Caco-2 (cell line): ENCODE measurements at places on chromosomes 5 and 9. TPM values are rescaled to one million over a fixed set of nuclear protein-coding genes. Genes with fewer than 3 reads are reported as not detected.

DNA sequence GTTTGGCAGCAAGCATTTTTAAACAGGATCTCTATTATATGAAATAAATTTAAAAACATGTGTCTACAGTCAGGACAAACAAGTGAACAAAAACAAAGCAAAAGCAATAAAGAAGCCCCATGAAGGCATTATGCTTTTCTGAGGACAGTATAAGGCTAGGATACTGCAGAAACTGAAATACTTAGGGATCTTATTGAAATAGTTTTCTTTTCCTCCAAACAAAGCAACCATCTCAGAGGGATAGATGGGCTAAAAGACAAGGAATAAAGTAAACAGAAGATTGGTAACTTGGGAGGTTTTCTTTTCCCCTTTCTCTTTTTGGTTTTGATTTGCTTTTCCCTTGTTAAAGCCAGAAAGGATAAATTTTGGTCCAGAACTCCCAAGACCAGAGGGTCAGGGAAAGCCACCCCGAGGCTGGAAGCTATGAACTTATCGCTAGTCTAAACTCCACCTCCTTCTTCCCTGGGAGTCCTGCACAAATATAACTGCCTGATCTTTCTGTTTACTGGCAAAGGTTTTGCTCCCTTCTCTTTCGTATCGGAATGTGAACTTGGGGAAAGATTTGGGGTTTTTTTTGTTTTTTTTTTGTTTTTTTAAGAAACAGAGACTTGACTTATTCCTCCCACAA, 164.0 kb downstream of the GHR start:
- H3K4me1 ChIP-seq = no peaks in the 10 kb centered on the region
- H3K4me3 ChIP-seq = no peak overlapping the region
- no peaks in the 10 kb centered on the region for H3K27me3 ChIP-seq
- H3K36me3 ChIP-seq = no peaks in the 10 kb centered on the region

- no peaks in the 10 kb centered on the region for H3K36me3 ChIP-seq
- no peak overlapping the region for H3K4me3 ChIP-seq
- peak; percentile 44 for DNase-seq
- no peak overlapping the region for H3K27ac ChIP-seq
Observed at GRCh38 chr5:147887026-147887627, 8.6 kb downstream of the SCGB3A2 start.

GRCh38 chr9:2725898-2726649, 8.8 kb downstream of the KCNV2 start:
- DNase-seq = no peak
- no peaks in the 10 kb centered on the region for H3K36me3 ChIP-seq
- H3K27me3 ChIP-seq = no peaks in the 10 kb centered on the region
- H3K4me1 ChIP-seq = peaks cover 15% of the 10 kb centered on the region
- H3K27ac ChIP-seq = no peak overlapping the region
- no peak overlapping the region for H3K4me3 ChIP-seq

- H3K4me1 ChIP-seq = no peaks in the 10 kb centered on the region
- no peaks in the 10 kb centered on the region for H3K36me3 ChIP-seq
- no peaks in the 10 kb centered on the region for H3K27me3 ChIP-seq
- DNase-seq = no peak
- peak overlapping the region; percentile 69 for H3K27ac ChIP-seq
Observed at GRCh38 chr5:85663708-85664031, 954.1 kb upstream of the COX7C start.

DNA sequence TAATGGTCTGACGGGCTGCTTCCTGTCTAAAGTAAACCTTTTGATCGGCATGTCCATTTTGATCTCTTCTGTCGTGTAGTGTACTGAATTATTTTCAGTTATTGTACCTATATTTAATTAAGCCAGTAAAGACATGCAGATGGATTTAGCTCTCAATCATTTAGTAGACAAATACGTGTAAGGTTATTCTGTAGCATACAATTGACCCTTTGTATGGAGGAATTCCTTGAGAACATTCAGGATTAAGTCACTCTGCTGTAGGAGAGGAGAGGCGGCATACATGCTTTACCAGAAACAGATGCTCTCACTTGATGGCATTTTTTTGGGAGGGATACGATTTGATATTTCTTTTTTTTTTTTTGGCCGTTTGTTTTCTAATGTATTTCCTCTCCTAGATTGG, 141.0 kb downstream of the PBX3 start:
- H3K27ac ChIP-seq = no peak overlapping the region
- no peaks in the 10 kb centered on the region for H3K27me3 ChIP-seq
- no peak overlapping the region for H3K4me3 ChIP-seq
- H3K4me1 ChIP-seq = no peaks in the 10 kb centered on the region
- H3K36me3 ChIP-seq = no peaks in the 10 kb centered on the region

DNA sequence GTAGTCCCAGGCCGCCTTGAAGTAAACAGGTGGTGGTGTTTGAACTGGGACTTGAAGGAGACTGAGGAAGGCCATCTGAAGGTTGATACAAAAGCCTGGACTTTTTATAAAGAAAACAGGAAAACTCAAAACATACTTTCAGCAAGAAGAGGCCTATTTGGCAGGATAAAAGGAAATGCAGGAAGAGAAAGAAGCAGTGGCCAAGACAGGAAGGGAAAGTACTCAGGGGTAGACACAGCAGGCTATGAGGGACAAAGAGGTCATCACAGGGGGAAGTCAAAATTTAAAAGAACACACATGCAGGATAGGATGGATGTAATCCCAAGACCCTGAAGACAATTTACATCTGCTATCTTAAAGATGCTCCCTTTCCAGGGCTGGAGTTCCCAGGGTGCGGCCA, 13.0 kb downstream of the TLE1 start:
- H3K27ac ChIP-seq = no peak overlapping the region
- no peak overlapping the region for H3K4me3 ChIP-seq
- no peaks in the 10 kb centered on the region for H3K36me3 ChIP-seq

GRCh38 chr5:178545176-178545575, 45.0 kb downstream of the COL23A1 start:
- H3K4me3 ChIP-seq = no peak overlapping the region
- no peak overlapping the region for H3K27ac ChIP-seq

DNA sequence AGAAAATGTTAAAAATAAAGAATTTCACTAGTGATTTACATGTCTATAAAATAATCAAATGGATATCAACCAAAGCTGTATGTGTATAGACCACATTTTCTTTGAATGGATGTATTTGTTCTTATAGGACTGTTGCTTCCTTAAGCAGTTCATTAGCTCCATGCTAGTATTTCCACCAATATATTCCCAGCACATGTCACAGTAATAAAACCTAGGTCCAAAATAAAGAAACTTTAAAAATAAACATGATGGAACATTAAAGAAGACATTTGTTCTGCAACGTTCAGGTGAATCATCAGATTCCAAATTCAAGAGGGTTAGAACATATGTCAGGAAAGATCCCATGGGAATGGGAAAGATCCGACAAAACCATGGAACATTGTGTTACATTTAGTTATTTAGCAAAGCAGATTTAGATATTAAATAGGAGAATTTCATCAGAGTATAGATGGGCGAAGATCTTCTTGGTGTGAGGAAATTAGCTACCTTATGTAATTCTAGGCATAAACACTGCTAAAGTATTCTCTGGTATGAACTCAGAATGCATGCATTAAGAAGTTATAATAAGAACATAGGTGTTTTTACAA, 490.7 kb downstream of the CDH18 start:
- H3K4me1 ChIP-seq = no peaks in the 10 kb centered on the region
- H3K4me3 ChIP-seq = no peak overlapping the region
- no peaks in the 10 kb centered on the region for H3K36me3 ChIP-seq
- no peak overlapping the region for H3K27ac ChIP-seq
- no peak for DNase-seq

DNA sequence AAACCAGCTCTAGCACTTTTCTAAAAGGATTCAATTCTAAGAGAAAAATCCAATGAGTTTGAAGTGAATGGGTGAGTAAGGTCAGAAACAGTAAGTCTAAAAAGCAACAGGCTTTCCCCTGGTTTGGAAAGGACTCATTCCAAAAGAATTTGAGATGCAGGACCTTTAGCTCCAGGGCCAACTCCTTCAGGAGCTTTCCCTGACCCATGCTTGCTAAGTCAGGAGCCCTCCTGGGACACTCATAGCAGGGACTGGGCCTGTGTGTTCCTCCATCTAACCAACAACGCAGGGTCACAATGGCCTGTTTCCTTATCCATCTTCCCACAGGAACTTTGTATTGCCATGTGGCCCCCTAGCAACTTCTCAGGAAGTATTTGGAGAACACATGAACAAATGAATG, 198.8 kb downstream of the FRMD3 start:
- no peaks in the 10 kb centered on the region for H3K36me3 ChIP-seq
- H3K4me3 ChIP-seq = no peak overlapping the region
- H3K27me3 ChIP-seq = no peaks in the 10 kb centered on the region
- no peaks in the 10 kb centered on the region for H3K4me1 ChIP-seq

- no peak overlapping the region for H3K27ac ChIP-seq
- no peak overlapping the region for H3K4me3 ChIP-seq
- DNase-seq = no peak
- H3K4me1 ChIP-seq = no peaks in the 10 kb centered on the region
- H3K36me3 ChIP-seq = no peaks in the 10 kb centered on the region
Observed at GRCh38 chr5:4042311-4042710, 446.7 kb downstream of the IRX1 start.

- DNase-seq = no peak
- H3K36me3 ChIP-seq = no peaks in the 10 kb centered on the region
- H3K27ac ChIP-seq = no peak overlapping the region
- no peaks in the 10 kb centered on the region for H3K27me3 ChIP-seq
- no peaks in the 10 kb centered on the region for H3K4me1 ChIP-seq
Observed at GRCh38 chr9:131886826-131887225, 146.9 kb upstream of the RAPGEF1 start.

- H3K4me1 ChIP-seq = no peaks in the 10 kb centered on the region
- H3K36me3 ChIP-seq = no peaks in the 10 kb centered on the region
- H3K4me3 ChIP-seq = no peak overlapping the region
- no peak for DNase-seq
- no peaks in the 10 kb centered on the region for H3K27me3 ChIP-seq
Observed at GRCh38 chr9:105258225-105258737, 13.8 kb downstream of the SLC44A1 start.

DNA sequence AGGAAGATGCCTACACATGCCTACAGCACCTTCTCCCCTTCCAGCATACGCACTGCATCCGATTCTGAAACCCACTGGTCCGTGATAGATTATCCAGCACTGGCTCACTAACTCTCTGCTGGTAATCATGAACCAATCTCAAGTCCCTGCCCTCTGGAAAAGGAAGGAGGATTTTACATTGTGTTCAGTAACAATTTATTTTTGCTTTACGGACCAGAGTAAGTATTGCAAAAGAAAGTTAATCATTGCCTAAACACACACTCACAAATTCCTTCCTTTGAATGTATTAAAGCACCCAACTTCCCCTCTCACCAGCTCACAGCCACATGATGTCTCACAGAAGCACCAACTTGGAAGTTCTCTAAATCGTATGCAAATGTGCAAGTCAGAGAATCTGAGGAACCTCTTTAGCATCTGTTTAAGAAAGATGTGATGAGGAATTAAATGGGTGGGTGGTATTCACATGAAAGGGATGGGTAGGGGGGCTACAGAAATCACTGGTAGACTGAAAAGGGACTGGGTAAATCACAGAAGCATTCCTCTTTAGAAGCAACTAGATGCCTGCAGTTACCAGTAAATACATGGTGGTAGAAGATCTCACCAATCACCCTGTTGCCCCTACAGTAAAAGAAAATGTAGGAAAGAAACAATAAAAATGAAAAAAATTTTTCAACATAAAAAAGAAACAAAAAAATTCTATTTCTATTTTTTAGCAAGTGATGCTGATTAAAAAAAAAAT, 8.4 kb downstream of the GNAQ start:
- no peaks in the 10 kb centered on the region for H3K27me3 ChIP-seq
- H3K4me1 ChIP-seq = no peaks in the 10 kb centered on the region
- peak; percentile 21 for DNase-seq

DNA sequence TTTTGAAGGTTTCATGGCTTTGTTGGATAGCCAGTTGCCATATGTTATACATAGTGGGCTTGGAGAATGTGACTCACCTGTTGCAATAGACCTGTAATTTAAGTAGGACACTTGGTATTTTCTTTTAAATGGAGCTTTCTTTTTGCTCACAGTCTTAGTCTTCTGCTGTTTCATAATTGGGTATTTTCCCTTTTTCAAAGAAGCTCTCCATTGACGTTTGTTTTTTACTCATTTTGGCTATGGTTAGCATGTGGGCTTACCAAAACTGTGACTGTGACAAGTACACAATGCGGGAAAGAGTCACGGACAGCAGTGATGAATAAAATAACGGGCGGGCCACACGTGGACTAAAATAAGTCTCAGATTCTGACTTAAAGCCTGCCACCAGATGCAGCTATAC, 23.2 kb upstream of the RNF20 start:
- H3K36me3 ChIP-seq = no peaks in the 10 kb centered on the region
- H3K4me1 ChIP-seq = peaks cover 7% of the 10 kb centered on the region; the same call in 1 of the 2 replicates
- H3K27ac ChIP-seq = no peak overlapping the region
- no peaks in the 10 kb centered on the region for H3K27me3 ChIP-seq
- no peak for DNase-seq

- H3K27me3 ChIP-seq = no peaks in the 10 kb centered on the region; the same call in 1 of the 2 replicates
- no peak overlapping the region for H3K4me3 ChIP-seq
- no peaks in the 10 kb centered on the region for H3K4me1 ChIP-seq
- DNase-seq = no peak
Observed at GRCh38 chr5:88954511-88954910, 71.5 kb upstream of the MEF2C start.

- H3K27ac ChIP-seq = no peak overlapping the region
- no peak for DNase-seq
- H3K27me3 ChIP-seq = no peaks in the 10 kb centered on the region
- H3K36me3 ChIP-seq = no peaks in the 10 kb centered on the region
Observed at GRCh38 chr9:124473310-124473709, 23.1 kb downstream of the ADGRD2 start.

- no peak overlapping the region for H3K4me3 ChIP-seq
- no peaks in the 10 kb centered on the region for H3K27me3 ChIP-seq
Observed at GRCh38 chr5:27242258-27242626, 203.9 kb upstream of the CDH9 start.

DNA sequence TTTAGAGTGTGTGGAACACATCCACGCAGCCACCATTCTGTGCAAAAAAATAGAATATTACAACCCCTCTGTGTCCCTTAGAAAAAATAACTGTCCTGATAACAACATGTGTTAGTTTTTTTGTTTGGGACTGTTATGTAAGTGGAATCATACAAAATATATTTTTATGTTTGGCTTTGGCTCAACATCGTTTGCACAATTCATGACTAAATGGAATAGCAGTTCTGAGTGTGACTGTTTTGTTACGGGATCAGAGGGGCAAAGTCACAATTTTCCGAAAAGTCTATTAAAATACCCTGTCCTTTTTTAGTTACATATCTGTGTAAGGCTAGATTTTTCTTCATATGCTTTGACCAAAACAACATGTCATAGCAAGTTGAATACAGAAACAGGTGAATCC, 12.8 kb downstream of the MTREX start:
- H3K36me3 ChIP-seq = no peaks in the 10 kb centered on the region
- H3K27me3 ChIP-seq = no peaks in the 10 kb centered on the region
- H3K4me3 ChIP-seq = no peak overlapping the region
- H3K27ac ChIP-seq = no peak overlapping the region
- H3K4me1 ChIP-seq = no peaks in the 10 kb centered on the region
- no peak for DNase-seq

CDC20B gene
- not detected in 2 replicates for total RNA-seq

LCN9 gene
- total RNA-seq = not detected in 2 replicates

SCGB3A2 gene
- not detected in 2 replicates for total RNA-seq

PRRT1B gene
- 5.0 and 6.5 TPM in 2 replicates for total RNA-seq

KIAA0825 gene
- 0.26 and 0.50 TPM in 2 replicates for total RNA-seq

ENTPD2 gene
- total RNA-seq = 2.9 and 3.4 TPM in 2 replicates

IRX2 gene
- total RNA-seq = 43.6 and 44.1 TPM in 2 replicates

ACSL6 gene
- 0.19 and 1.4 TPM in 2 replicates for total RNA-seq
